Fibroblast of villous mesenchyme (primary cell): ENCODE measurements at places on chromosomes 7 and 10. TPM values are rescaled to one million over a fixed set of nuclear protein-coding genes. Genes with fewer than 3 reads are reported as not detected.

PON1 gene
- not detected in 2 replicates for total RNA-seq

ACTL6B gene
- total RNA-seq, result not detected in 2 replicates

IGFBP1 gene
- under 0.01 TPM in 1 of 2 replicates, not detected in the other for total RNA-seq

XRCC2 gene
- total RNA-seq, result 2.6 and 3.5 TPM in 2 replicates

CUBN gene
- 0.64 and 0.86 TPM in 2 replicates for total RNA-seq

TUBAL3 gene
- not detected in 2 replicates for total RNA-seq

COBL gene
- total RNA-seq, result under 0.01 TPM in 1 of 2 replicates, not detected in the other

SFTPA1 gene
- total RNA-seq, result not detected in 2 replicates

TBX20 gene
- 1.3 and 2.6 TPM in 2 replicates for total RNA-seq

UTF1 gene
- total RNA-seq, result not detected in 2 replicates

FFAR4 gene
- total RNA-seq, result not detected in 2 replicates

SPDYE3 gene
- under 0.01 TPM in 1 of 2 replicates, not detected in the other for total RNA-seq

SPDYE9 gene
- total RNA-seq, result not detected in 2 replicates

CHST3 gene
- total RNA-seq, result 37.4 and 58.3 TPM in 2 replicates

SLC26A3 gene
- not detected in 2 replicates for total RNA-seq

GIMAP8 gene
- under 0.01 TPM in 1 of 2 replicates, not detected in the other for total RNA-seq

ZNF12 gene
- total RNA-seq, result 18.4 and 25.5 TPM in 2 replicates

NOS3 gene
- total RNA-seq, result 1.3 and 3.5 TPM in 2 replicates

AKR1C2 gene
- total RNA-seq, result 1.6 and 5.2 TPM in 2 replicates

HTR5A gene
- not detected in 2 replicates for total RNA-seq

OR2A7 gene
- total RNA-seq, result under 0.01 and 0.32 TPM in 2 replicates

LIPJ gene
- total RNA-seq, result under 0.01 TPM in 1 of 2 replicates, not detected in the other

MAT1A gene
- total RNA-seq, result not detected in 2 replicates

PON3 gene
- under 0.01 TPM in 1 of 2 replicates, not detected in the other for total RNA-seq

GNGT1 gene
- total RNA-seq, result not detected in 2 replicates

SPDYE11 gene
- total RNA-seq, result not detected in 2 replicates

ADCK2 gene
- 12.9 and 20.3 TPM in 2 replicates for total RNA-seq

ATRNL1 gene
- 8.4 and 13.0 TPM in 2 replicates for total RNA-seq

PLEKHS1 gene
- under 0.01 TPM in 1 of 2 replicates, not detected in the other for total RNA-seq

STEAP1B gene
- total RNA-seq, result 7.4 and 11.7 TPM in 2 replicates

IDE gene
- total RNA-seq, result 41.6 and 56.6 TPM in 2 replicates

C10orf120 gene
- not detected in 2 replicates for total RNA-seq

OPALIN gene
- total RNA-seq, result not detected in 2 replicates

CFAP58 gene
- 0.43 and 0.64 TPM in 2 replicates for total RNA-seq

PDE1C gene
- 4.7 and 6.8 TPM in 2 replicates for total RNA-seq

SPACDR gene
- total RNA-seq, result not detected in 2 replicates

SYT15B gene
- 0.32 TPM in 1 of 2 replicates, not detected in the other for total RNA-seq

NPM3 gene
- 63.5 and 94.7 TPM in 2 replicates for total RNA-seq

MYH16 gene
- not detected in 2 replicates for total RNA-seq

DLX6 gene
- total RNA-seq, result not detected in 2 replicates

SUN3 gene
- total RNA-seq, result not detected in 2 replicates
